ENCODE measurements at places on chromosomes 1 and 21.

DNA sequence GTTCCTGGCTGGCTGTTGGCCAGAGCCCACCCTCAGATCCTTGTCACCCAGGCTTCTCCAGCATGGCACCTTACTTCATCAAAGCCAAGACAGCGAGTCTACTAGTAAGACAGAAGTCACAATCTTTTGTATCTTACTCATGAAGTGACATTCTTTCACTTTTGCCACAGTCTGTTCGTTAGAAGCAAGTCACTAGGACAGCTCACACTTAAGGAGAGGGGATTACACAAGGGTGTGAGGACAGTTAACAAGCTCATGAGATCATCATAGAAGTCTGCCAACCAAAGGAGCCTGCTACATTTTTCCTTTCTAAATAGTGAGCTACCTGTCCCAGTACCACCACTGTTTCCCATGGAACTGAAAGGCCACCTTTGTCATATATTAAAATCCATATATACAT lies 61.5 kb downstream of the PACC1 start:
- DNase-seq, result no peak

GRCh38 chr1:203185061-203185461 lies 1.4 kb downstream of the CHI3L1 start:
- no peak for DNase-seq

DNA sequence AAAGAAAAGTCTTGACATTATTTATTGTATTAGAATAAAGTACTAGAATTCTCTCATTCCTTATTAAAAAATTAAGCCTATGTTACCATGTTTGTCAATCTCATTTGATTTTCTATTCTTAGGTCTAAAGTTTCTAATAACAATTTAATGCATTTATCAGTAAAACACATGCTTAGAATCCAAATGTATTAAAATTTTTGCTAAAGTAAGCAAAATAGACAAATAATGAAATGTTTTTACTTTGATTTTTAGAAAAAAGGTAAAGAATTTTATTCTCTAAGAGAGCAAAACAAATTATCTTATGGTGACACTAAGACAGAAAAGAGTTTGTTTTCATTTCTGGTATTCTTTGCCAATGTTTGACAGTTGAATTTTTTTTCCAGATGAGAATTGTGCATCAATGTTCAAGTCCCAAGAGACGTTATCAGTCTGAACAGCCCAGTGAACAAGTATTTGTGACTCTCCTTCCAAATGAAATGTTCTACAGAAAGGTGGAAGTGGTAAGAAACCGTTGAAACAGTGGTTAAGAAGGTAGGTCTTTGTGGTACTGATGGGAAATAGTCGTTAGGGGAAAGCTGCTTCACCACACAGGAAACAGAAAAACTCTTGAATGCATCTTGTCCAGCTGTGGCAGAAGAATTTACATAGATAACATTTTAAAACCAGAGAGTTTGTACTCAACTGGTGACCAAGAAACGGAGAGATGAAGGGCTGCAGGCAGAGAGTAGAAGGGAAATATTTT lies 402.5 kb downstream of the PTPRC start:
- DNase-seq, result no peak

DNA sequence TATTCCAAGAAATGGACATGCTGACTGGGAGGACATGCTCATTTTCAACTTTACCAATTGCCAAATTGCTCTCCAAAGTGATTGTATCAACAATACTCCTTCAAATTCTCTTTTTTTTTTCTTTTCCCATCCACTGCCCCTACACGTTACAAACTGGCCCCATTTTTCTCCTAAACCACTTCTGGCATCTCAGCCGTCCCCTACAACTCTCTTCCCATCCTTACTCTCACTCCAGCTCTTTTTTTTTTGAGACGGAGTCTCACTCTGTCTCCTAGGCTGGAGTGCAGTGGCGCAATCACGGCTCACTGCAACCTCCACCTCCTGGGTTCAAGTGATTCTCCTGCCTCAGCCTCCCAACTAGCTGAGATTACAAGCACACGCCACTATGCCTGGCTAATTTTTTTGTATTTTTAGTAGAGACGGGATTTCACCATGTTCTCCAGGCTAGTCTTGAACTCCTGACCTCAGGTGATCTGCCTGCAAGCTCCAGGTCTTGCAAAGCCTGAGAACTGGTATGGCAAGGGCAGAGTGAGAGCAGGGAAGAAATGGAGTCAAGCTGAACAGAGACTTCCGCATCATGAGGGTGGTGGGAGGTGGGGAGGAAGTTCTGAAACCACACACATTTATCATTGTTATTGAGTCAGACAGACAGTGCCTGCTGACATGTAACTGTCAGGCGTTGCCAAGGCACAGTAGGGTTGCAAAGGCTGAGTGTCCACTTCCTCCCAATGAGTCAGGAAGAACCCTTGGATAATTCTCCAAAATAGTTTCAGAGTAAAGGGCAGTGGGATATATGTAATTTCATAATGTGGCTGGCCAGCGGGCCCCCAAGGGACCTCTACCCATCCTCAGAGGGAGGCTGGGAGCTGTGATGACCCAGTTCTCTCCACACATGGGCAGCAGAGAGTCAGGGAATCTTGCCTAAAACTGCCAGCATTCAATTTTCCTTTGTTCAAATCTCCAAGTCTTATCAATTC lies 17.4 kb downstream of the CELA3A start:
- no peak for DNase-seq

- DNase-seq, result no peak
Measured at GRCh38 chr1:225877580-225877979, 4.6 kb downstream of the TMEM63A start.

DNA sequence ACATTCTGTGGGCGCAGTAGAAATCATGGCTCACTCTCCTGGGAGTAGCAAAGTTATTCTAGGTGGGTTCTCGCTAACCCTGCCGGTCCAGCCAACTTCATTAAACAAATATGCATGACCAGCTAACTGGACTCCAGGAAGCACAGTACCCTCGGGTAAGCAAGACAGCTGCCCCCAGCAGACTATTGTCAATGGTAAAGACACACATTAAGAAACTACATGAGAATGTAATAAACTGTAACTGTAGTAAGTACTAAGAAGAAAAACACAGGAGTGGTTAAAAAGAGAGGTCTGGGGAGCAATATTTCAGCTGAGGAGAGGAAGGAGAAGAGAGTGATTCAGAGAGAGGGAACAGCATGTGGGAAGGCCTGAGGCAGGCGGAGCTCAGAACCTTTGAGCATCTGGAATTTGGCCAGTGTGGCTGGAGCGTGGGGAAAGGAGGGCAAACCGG lies 7.4 kb downstream of the SLC2A5 start:
- no peak for DNase-seq

DNA sequence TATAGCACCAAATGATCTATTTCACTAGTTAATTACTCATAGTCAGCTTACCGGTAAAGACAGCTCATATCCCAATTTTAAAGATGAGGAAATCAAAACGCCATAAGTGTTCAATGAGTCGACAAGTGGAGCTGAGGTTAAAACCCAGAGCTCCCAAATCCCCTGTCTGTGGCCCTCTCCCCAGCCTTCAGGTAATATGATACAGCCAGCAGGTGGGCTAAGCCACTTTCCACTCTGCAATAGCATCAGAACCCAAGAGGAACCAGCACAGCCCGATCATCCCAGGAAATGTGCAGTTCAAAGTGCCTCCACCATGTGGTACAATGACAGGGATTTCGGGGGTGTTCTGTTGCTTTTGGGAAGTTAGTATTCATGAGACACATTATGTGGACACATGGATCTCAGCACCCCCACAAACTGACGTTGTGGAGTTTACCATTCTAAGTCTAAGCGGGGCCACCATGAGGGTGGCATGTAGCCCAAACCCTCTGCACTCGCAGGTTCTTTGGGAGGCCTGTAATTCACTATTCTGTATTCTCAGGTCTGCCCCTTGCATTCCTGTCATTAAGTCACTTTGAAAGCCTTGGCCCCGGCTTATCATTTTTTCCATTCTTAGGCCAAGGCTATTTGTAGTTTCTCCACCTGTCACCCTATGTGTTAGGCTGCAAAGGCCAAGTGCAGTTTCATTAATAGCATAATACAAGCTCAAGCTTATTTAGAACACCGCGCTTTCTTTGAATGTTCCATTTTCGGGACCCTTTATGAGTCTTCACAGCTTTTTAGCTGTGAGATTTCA lies 26.3 kb upstream of the ACTN2 start:
- no peak for DNase-seq

- DNase-seq, result no peak
Measured at GRCh38 chr1:71054791-71055190, 7.2 kb upstream of the PTGER3 start.

GRCh38 chr1:183110326-183110880 lies 75.7 kb upstream of the LAMC2 start:
- no peak for DNase-seq

DNA sequence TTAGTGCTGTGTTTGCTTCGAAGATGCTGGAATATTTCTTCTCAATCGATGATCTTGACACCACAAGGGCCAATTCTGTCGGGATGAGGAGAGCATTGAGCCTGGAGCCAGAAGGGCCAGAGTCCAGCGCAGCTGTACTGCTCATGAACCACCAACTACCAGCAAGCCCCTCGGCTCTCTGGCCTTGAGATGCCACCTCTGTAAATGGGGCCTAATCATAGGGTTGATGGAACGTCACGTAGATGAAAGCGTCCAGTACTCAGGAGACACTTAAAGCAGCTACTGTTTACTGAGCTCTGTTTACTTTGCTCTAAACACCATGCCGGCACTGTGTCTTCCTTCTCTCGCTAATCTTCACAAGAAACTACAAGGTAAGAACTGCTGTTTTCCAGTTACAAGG lies 26.3 kb downstream of the CCDC185 start:
- DNase-seq, result no peak

DNA sequence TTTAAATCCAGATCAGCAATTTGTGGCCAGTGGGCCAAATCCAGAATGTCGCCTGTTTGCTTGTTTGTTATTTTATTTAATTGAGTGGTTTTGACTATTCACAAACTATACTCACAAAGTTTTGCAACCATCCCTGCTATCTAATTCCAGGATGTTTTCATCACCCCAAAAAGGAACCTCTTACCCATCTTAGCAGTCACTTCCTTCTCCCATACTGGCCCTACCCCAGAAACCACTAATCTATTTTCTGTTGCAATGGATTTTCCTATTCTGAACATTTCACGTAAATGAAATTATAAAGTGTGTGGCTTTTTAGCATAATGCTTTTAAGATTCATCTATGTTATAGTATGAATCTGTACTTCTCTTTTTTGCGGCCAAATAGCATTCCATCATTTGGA lies 41.3 kb downstream of the WDTC1 start:
- DNase-seq, result no peak

- no peak for DNase-seq
Measured at GRCh38 chr21:45236481-45236880, 51.2 kb downstream of the POFUT2 start.

- DNase-seq, result no peak
Measured at GRCh38 chr1:224141693-224142092, 27.8 kb downstream of the FBXO28 start.

GRCh38 chr1:115199416-115200132 lies 110.3 kb upstream of the TSPAN2 start:
- DNase-seq, result no peak

DNA sequence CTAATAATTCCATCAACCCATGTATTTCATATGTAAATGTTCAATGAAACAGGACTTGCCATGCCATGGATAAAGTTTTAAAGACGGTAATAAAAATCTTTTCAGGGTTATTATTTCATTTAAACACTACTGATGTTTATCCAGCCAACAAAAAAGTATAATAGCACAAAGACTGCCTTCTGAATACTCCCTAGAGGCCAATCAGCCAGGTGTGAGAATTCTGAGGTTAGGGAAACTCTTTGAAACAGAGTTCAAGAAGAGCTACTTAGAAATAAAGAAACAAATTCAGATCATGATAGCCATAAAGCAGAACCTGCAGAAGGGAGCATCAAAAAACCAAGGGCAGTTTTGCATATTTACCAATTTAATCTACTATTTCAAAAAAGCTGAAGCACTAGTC lies 48.7 kb downstream of the AKT3 start:
- no peak for DNase-seq

DNA sequence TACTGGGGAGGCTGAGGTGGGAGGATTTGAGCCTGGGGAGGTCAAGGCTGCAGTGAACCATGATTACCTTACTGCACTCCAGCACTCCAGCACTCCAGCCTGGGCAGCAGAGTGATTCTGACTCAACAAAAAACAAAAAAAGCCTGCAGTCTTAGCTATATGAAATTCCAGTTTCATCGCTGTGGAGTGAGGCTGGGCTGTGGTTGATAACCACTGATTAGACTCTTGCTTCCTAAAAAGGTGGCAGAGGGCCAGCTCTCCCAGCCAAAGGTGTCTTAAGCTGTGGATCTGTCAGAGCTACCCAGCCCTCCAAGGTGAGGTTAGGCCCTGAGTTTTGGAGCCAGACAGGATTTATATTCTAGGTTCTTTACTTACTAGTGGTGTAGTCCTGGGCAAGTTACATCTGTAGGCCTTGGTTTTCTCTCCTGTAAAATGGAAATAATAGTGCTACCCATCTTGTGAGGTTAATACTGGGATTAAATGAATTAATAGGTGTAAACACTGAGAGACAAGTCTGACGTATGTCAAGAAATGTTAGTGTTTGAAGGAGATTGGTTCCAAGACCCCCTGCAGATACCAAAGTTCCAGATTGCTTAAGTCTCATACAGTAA lies 35.9 kb downstream of the TMCC2 start:
- no peak for DNase-seq

- no peak for DNase-seq
Measured at GRCh38 chr1:27614043-27614624, 10.2 kb upstream of the AHDC1 start.

GRCh38 chr21:44865561-44866280 lies 7.8 kb downstream of the PTTG1IP start:
- DNase-seq, result no peak

GRCh38 chr1:173300061-173301044 lies 93.2 kb upstream of the TNFSF4 start:
- DNase-seq, result no peak

DNA sequence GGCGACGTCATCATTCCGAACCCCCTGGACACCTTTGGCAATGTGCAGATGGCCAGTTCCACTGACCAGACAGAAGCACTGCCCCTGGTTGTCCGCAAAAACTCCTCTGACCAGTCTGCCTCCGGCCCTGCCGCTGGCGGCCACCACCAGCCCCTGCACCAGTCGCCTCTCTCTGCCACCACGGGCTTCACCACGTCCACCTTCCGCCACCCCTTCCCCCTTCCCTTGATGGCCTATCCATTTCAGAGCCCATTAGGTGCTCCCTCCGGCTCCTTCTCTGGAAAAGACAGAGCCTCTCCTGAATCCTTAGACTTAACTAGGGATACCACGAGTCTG lies 10.0 kb downstream of the PROX1 start:
- DNase-seq, result no peak

GRCh38 chr1:180194048-180194425 lies 36.0 kb upstream of the LHX4 start:
- no peak for DNase-seq

DNA sequence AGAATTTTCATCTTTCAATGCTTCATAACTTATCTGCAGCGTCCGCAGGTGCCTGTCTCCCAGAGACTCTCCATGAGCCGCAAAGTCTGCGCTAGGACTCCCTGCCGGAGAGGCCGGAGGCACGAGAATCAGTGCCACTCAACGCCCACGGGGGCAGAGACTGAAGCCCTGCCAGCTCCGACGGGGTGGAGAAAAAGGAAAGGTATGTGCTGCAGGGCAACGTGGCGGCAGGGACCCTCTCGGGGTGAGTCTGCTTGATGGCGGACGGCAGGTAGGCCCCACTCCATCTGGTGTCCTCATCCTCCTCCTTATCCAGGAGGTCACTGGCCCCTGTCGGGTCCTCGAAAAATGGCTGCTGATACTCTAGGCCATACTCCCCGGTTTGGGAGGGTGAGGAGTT lies 21.9 kb upstream of the MRPS14 start:
- DNase-seq, result no peak

- DNase-seq, result no peak
Measured at GRCh38 chr1:61427510-61427909, 297.4 kb downstream of the TM2D1 start.

GRCh38 chr1:207883660-207884250 lies 27.2 kb downstream of the CD34 start:
- no peak for DNase-seq

- no peak for DNase-seq
Measured at GRCh38 chr1:151958959-151959358, 34.7 kb downstream of the S100A10 start.
